ENCODE measurements at places on chromosomes 7 and 10.

DNA sequence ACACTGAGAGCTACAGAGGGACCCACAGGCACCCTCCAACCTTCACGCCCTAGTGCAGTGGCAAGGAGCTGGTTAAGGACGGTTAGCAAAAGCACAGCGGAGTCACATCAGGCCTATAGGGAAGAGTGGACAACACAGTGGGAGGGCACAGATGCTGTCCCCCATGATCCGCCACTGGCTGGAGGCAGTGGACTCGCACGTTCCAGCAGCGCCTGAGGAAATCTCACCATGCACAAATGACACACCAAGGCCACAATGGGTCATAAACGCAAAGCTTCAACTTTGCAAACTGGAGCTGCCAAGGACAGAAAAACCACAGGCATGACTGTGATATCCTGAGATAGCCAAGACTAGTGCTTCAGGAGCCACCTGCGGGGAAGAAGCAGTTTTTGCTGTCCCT lies 58.8 kb downstream of the GRB10 start:
- DNase-seq, result no peak

DNA sequence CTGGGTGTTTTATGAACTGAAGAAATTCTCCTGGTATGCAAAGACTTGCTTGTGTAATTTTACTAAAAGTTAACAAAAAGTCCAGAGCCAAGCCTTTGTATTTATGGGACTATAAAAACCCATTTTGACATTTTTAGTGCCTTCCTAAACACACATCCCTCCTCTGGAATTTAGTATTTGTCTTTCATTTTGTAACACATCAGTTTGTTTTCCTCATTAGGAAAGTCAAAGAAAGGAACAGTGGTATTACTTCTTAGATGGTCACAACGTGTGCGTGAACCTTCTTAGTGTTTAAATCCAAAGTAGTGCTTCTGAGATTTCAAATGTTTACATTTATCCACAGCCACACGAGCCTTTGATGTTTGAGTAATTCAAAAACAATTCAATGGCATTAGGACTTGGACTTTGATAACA lies 103.2 kb upstream of the TMEM106B start:
- DNase-seq, result no peak

DNA sequence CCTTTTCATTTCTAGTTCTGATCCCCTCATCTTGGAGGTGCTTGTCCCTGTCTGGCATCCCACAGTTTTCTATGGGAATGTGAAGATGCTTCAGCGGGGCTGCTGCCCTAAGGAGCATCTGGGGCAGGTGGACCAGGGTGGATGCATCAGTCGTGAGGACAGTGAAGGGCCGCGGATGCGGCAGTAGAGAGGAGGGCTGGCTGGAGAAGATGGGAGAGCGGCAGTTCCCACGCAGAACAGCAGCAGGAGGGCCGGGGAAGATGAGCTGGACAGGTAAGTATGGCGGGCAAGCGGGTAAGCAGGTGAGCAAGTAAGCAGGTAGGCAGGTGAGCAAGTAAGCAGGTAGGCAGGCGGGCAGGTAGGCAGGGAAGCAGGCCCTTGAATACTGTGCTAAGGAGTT lies 48.9 kb downstream of the ASB13 start:
- no peak for DNase-seq

DNA sequence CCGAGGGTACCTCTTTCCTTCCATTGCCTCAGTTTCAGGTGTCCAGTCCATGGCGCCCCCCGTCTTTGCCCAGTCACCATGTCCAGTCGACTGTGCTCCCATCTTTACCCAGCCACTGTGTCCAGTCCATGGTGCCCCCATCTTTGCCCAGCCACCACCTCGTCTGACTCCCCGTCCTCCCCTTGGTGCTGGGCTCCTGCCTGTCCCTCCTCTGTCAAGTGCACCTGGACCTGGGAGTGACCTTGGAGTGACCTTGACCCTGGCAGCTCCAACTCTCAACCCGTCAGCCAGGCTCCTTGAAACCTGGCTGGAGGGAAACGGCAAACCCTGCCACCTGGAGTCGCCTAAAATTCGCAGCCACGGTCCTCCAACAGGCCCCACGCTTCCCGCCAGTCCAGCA lies 180.2 kb downstream of the ADARB2 start:
- no peak for DNase-seq

GRCh38 chr10:128537834-128538330 lies 411.7 kb upstream of the MKI67 start:
- DNase-seq, result no peak

- DNase-seq, result no peak
These were observed 851.5 kb upstream of the COBL start for GRCh38 chr7:52168085-52168484.

GRCh38 chr10:132889556-132889955 lies 52.8 kb downstream of the CFAP46 start:
- no peak for DNase-seq

GRCh38 chr10:69360485-69361302 lies 56.0 kb downstream of the TACR2 start:
- no peak for DNase-seq

- no peak for DNase-seq
These were observed 26.7 kb downstream of the WAC start for GRCh38 chr10:28559618-28560017.

- DNase-seq, result no peak
These were observed 7.6 kb upstream of the SUN1 start for GRCh38 chr7:824664-825063.

GRCh38 chr10:118798231-118798662 lies 43.5 kb upstream of the CACUL1 start:
- no peak for DNase-seq

DNA sequence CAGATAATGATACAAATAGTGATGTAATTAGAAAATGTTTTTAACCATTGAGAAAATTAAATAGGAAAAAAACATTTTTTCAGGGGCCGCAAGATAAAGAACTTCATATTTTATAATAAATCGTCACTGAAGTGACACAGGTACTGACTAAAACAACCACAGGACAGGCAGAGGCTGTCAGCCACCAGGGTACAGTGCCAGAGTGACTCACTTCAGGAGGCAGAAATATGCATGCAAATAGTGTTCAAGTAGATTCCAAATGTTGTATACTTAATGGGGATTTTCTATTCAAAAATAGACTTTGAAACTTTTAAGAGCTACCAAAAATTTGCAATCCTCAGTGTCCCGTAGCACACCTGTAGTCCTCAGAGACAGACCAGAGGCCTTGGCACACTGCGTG lies 68.6 kb downstream of the FRMPD2 start:
- no peak for DNase-seq

- no peak for DNase-seq
These were observed 58.5 kb upstream of the INPP5A start for GRCh38 chr10:132479024-132479602.

GRCh38 chr7:23889566-23889965 lies 179.5 kb downstream of the STK31 start:
- DNase-seq, result no peak

DNA sequence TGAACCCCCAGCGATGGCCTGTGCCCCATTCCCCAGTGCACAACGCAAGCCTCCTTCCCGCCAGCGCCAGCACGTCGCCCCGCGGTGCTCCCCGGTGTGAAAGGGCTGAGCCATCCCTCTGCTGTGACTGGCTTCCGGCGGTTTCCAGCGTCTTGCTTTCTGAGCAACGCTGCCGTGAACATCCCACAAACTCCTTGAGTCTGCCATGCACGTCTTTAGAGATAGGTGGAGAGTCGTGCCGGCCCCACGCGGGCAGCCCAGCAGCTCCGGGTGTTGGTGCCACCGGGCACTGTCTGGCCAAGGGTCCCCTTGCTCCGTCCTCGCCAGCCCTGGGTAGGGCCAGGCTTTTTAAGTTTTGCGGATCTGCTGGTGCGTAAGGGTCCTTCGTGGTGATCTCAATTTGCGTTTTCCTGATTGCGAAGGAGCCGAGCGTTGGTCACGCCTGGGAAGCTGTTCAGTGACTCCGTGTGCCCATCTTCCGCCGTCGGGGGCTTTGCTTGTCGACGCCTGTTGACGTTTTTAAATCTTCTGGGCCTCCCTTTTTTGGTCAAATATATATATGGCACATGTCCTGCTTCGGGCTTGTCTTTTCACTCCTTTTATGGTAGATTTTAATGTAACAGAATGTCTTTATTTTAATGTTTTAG lies 70.6 kb downstream of the FOXL3 start:
- no peak for DNase-seq

DNA sequence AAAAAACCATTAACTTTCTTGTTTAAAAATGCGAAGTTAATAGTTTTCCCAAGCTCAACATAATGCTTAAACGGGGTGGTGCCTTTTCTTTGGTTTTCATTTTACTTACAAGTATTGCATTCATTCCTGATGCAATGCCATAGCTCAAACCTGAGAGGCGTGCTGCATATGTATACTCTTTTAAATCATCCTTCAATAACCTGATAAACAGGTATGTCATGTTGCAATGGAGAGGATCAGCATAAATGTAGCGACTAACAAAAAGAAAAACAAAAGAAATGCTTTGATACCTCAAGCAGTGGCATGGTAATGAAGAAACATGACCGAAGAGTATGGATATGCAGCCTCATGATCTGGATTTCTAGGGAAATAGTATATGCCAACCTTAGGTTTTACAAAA lies 95.4 kb downstream of the IDE start:
- no peak for DNase-seq

DNA sequence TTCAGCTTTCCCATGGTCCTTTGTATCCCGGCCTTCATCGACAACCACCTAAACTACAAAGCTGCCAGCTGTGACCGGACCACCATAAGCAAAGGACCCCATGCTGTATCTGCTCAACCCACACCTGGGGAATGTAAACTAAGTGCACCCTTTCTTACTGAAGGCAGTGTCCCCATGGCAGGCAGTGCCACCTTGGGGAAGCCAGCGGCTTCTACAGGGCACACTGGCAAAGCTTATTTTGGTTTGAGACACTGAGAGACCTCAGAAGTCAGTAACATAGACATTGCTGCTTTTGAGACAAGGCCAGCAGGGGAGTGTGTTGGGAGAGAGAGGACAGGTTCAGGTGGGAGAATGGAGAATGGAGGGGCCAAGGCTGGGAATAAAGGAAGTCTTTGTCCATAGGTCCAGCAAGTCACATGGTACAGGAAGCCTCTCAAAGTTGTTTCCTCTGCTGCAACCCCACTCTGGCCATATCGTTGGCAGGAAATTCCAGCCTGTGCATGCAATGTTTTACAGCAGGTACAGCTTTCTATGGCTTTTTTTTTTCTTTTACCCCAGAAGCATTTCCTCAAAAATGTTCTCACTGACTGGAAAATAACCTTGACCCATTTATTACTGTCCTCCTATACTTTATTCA lies 85.9 kb upstream of the NPVF start:
- DNase-seq, result no peak

- DNase-seq, result no peak
These were observed 482.6 kb downstream of the INHBA start for GRCh38 chr7:41220266-41220665.

- no peak for DNase-seq
These were observed 33.8 kb downstream of the JAKMIP3 start for GRCh38 chr10:132099389-132100090.

DNA sequence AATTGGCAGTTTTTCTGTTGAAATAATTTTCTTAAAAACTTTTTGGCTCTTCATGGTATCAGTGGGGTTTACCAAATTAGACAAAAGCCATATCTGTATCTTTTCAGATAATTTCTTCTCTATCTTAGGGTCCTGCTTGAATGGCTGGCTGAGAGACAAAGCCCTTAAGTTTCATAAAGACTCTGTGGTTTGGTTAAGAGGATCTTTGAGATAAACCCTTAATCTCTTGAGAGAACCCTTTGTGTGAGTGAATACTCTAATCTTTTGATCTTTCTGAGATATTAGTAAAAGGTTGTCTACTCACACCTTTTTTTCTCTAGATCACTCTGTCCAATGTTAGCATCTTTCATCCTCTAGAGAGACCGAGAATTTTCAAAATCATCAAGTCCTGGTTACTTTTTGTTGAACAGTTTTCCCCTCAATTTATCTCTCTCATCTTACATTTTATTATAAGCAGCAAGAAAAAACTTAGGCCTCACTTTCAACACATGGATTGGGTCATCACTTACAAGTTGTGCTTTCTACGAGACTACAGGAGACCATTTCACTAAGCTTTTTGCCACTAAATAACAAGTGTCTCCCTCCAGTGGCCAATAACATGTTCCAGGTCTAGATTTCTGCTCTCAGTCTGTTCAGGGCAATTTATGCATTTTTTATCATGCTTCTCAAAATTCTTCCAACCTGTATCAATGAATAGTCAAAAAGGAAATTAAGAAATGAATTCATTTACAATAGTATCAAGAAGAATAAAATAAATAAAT lies 28.4 kb downstream of the DNAJC9 start:
- peak; percentile 3 for DNase-seq

DNA sequence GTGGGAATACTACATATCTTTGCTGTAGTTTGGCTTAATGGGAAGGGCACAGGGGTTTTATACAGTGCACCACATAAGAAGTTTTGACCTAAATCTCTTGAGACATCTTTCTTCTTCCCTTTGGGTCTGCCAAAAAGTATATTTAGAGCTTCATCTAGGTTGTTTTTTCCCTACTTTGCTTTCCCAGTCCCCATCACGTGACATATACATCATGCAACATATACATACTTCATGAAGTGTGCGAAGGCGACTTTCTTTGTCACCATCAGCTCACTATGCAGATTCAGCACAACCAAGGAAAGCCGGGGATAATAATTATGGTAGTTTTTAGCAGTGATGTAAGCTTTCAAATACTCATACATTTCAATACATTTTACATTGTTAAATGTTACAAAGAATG lies 177.1 kb upstream of the PPP1R3A start:
- no peak for DNase-seq

DNA sequence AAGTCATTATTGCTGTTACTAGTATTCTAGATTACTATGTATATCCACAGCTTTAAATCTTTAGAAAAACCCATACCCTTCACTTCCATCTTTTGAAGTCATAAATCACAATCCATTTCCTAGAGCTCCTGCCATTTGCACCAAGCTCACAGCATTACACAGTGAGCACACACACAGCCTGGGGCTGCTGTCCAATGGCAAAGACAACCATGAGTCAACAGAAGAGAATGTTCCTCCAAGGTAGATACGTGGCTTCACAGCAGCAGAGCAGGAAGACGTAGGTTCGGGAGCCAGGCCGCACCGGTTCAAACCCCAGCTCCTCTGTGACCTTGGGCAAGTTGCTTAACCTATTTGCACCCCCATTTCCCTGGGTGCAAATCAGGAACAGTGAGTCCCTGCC lies 234.6 kb downstream of the DIP2C start:
- DNase-seq, result no peak

GRCh38 chr7:75835688-75836285 lies 22.2 kb upstream of the CCL24 start:
- DNase-seq, result no peak

Data from NCI-H1694 (cell line).